CD4-positive, alpha-beta T cell treated with Interleukin-17A for 1 hour (primary cell): ENCODE measurements at places on chromosomes 6 and 20.

GRCh38 chr20:62482974-62483373 is 7.2 kb upstream of the GATA5 start:
- DNase-seq, result no peak

GRCh38 chr6:35494161-35494563 is 2.7 kb downstream of the TEAD3 start:
- DNase-seq, result no peak

GRCh38 chr6:108988296-108988695 is 106.3 kb downstream of the SESN1 start:
- no peak for DNase-seq

GRCh38 chr20:9981829-9982228 is 53.0 kb upstream of the ANKEF1 start:
- DNase-seq, result no peak

- no peak for DNase-seq
Measured at GRCh38 chr6:106124437-106125430, 38.6 kb downstream of the PRDM1 start.

GRCh38 chr20:944774-945410 is 28.8 kb upstream of the ANGPT4 start:
- no peak for DNase-seq

- DNase-seq, result peak; percentile 41
Measured at GRCh38 chr6:31268836-31269235, 3.1 kb downstream of the HLA-C start.

GRCh38 chr20:38671186-38671585 is 53.1 kb upstream of the SLC32A1 start:
- DNase-seq, result no peak

DNA sequence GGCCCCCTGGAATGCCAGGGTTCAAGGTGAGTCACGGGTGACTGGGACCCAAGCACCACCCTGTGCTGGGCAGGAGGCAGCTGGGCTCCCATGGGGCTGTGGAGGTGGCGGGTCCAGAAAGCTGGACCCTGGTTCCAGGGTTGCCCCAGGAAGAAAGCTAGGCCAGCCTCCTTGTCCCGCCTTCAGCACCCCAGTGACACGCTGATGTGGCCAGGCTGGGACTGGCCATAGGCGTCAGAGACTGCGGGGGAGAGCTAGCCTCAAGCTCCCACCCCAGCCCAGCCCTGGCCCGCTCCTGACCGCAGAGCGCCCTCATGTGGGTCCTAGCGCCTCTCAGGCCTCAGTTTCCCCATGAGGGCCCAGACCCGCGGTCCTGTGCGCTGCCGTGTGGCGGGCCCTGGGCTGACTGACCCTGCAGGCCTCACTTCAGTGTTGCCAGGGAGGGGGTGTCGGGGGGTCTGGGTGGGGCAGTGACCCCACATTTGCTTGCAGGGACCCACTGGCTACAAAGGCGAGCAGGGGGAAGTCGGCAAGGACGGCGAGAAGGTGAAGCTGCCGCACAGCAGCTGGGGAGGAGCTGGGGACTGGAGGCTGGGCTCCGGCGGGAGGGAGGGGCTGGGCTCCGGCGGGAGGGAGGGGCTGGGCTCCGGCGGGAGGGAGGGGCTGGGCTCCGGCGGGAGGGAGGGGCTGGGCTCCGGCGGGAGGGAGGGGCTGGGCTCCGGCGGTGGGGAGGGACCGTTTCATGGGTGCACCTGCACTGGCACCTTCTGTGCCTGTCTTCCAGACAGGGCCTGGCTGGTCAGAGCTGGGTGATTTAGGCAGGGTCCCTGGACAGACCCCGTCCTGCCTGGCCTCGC is 7.9 kb downstream of the COL9A3 start:
- peak; percentile 72 for DNase-seq

DNA sequence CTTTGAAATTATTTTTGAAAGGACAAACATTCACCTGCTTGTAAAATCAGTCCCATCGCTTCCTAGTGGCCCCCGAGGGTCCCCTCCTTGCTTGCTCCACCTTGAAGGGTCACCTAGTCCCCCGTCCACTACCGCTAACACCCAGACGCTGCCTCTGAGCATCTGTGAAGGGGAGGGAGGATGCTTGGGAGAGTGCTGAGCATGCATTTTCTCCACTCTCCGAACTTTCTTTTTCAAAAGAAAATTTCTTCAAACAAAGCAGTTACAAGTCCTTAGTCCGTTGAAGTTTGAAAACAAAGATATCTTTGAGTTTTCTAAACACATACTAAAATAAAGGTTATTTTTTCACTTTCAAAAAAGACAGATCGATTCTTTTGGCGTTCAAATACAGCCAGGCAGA is 224.3 kb upstream of the ARID1B start:
- no peak for DNase-seq

- DNase-seq, result no peak
Measured at GRCh38 chr6:57207872-57208271, 14.2 kb downstream of the RAB23 start.

- no peak for DNase-seq
Measured at GRCh38 chr20:23133560-23133998, 47.5 kb upstream of the CD93 start.

- DNase-seq, result no peak
Measured at GRCh38 chr6:3623451-3624249, 127.9 kb downstream of the PXDC1 start.

DNA sequence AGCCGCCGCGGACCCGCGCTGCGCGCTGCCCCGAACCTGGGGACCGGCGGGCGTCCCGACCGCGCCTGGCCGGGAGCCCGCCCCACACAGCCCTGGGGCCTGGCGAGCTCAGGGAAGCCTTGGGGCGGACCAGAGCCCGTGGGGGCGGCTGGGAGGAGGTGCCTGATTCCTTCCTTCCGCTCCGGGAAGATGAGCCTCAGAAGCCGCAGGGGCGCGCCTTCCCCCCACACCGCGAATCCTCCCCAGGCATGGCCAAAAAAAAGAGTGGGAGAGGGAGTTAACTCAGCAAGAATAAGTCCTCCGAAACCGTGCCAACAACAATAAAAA is at the start of gene CBLN4:
CBLN4 (minus strand) TSS at position 131 of the 327 bp plus-strand sequence. CDS start 1,348 bp downstream, outside the sequence.
- no peak for DNase-seq

DNA sequence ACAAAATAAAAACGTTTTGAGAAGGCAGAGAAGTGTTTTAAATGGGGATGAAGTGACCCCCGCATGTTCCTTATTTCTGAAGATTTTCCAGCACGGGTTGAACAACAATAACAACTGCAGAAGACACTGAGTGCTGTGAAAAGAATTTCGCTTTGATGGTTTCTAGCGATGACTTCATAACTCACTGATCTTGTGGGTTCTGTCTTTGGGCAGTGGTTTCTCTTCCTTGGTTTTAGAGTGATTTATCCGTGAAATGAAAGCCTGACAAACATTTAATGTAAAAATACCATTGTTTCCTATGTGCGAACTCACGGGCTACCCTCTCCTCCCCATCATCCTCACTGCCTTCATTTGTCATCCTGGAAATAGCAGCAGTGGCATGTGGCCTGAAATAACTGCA is 793.9 kb downstream of the QKI start:
- DNase-seq, result no peak

DNA sequence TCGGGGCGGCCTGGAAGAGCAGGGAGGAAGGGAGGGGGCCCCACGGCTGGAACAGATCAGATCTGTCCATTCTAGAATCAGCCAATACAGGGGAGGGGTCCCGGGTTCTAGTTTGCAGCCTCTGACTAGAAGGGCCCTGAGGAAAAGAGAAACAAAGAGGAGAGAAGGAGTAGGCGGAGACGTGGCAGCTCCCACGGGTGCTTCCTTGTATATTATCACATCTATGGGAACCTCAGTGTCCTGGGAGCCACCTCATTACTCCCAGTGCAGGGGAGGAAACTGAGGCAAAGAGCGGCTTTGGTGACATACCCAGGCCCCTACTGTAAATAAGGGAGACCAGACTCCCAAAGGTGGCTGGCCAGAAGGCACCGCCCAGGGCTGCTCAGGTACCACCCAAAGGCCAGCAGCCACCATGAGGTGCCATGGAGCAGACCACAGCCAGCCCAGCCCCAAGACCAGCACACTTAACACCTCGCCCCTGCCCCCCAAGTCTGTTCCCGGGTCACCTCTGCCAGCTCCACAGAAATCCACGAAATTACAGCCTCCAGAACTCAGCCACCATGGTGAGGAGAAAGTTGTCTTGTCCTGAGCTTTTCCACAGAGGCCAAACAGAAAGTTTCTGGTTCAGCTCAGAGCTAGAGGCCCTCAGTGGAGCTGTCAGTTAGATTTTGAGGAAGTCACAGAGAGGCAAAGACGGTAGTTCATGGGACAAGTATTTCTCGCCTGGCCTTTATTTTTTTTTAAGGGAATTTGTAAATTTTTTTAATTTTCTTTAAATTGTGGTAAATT is 2.1 kb downstream of the ZC3H12D start:
- DNase-seq, result peak; percentile 58

GRCh38 chr6:20698675-20699074 is 164.4 kb downstream of the CDKAL1 start:
- no peak for DNase-seq

DNA sequence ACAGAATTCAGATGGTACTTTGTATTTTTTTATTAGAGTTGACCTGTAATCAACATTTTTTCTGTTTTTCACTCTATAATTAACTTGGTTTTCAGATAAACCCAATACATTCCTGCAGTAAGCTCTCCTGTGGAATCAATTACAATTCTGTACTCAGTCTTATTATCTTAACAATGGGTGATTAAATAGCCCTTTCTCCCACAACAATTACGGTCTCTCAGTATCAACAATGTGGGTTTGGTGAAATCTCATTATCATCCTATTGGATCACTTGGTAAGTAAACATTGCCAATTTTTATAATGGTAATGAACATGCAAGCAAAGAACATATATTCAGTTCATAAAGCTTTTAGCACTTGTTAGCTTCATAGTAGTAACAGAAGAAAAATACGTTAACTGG is 438.9 kb upstream of the EPHA7 start:
- no peak for DNase-seq

- no peak for DNase-seq
Measured at GRCh38 chr6:31479151-31479932, 18.6 kb upstream of the MICB start.

DNA sequence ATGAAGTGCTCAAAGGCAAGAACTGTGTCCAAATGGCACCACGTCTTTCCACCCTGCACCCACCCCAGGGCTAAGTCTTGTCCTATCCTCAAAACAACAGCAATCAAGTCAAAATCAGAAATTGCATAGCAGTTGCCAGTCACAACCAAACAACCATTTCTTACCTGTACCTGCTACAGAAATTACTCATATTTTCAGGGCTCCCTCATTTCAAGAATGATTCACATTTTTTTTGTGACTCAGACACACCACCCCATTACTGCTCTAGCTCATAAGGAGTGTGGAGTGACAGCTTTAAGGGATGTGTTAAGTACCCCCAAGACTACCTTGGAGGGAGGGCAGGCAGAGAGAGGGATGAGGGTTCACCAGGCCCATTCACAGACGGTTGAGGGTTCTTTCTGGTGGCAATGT is 111.7 kb downstream of the TRERF1 start:
- no peak for DNase-seq

DNA sequence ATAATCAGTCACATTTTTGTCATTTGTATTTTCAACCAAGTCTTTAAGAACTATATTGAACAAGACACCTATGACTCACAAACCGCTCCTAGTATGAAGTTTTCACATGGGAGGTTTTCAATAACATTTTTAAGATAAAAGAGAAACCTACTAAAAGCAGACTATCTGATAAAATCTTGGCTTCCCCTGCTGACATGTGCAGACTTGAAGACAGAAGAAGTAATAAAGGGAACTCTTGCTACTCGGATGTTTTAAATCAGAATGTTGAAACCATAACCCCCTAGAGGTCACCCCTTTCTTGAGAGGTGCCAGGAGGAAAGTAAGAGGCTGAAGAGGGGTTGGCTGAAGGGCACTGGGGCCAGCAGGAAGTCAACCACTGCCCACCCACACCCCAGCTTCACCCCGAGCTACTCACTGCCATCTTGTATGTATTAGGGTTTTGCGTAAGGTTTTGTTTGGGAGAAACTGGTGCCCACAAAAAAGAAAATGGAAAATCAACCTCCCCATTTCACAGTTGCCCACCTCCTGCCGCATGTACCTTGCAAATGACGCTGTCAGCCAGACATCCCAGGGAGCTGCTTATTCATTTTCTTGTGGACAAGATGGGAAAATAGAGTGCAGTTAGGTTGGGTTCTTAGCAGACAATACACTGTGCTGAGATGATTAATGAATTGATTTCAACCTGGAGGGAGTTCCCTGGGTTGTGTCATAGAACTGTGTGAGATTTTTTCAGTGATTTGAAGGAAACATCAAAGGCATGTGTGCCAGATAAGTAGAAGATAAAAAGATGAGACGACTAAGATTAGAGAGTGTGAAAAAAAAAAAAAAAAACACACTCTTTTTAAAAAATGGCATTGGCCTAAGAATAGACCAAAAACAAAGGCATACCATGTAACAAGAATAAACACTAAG is 83.2 kb upstream of the TAB2 start:
- DNase-seq, result peak; percentile 84

- DNase-seq, result no peak
Measured at GRCh38 chr6:86529635-86530034, 407.7 kb upstream of the HTR1E start.

DNA sequence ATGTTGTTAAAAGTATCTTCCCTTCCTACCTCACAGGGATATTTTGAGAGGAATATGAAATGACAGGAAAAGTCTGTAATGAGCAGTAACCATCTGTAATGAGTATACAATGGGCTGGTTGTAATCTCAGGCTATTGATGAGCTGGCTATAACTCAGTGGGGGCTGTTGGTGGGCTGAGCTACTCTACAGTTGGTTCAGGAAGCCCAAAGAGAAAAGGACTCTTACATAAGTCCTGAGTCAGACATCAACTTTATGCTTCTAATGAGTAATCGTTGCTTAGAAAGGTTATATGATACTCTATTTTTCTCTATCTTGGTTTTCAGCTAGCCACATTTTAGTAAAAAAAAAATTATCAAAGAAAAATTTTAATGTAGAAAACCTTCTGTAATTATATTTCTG is 26.4 kb downstream of the ZNF391 start:
- DNase-seq, result no peak

- DNase-seq, result no peak
Measured at GRCh38 chr6:111666847-111667246, 61.2 kb upstream of the TRAF3IP2 start.

DNA sequence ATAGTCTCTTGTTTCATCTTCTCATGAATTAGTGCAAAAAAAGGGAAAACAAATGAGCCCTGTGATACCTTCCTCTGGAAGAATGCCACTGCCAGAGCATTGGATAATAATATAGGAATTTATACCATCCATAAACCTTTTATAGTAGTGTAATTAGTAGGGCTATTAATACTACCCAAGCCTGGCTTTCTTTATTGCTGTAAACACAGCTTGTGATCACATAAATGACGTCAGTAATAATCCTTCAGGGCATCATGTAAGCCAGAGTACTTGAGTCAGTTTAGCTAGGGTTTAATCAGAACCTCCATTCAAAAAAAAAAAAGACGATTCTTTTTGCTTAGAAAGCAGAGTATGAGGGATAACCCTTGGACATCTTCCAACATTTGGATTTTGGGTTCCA is 264.8 kb downstream of the SLC35F1 start:
- DNase-seq, result no peak

GRCh38 chr6:797479-798077 is 104.6 kb upstream of the EXOC2 start:
- peak; percentile 45 for DNase-seq

GRCh38 chr6:113690281-113691259 is 166.6 kb upstream of the MARCKS start:
- no peak for DNase-seq
